A549 treated with CpdA at 1 μM for 4 hours (cell line): ENCODE measurements at places on chromosomes 6 and 20. TPM values are rescaled to one million over a fixed set of nuclear protein-coding genes. Genes with fewer than 3 reads are reported as not detected.

The SLC22A16 gene
- not detected in 5 replicates for total RNA-seq

The CABLES2 gene
- 4.5 to 5.9 TPM (median 5.1 TPM) in 5 replicates for total RNA-seq

The STMND1 gene
- not detected in 5 replicates for total RNA-seq

The BMP2 gene
- 0.55 to 1.0 TPM (median 0.68 TPM) in 5 replicates for total RNA-seq

The SH3BGRL2 gene
- total RNA-seq = 0.27 to 0.35 TPM (median 0.31 TPM) in 5 replicates

The CD2AP gene
- total RNA-seq = 14.0 to 20.6 TPM (median 15.7 TPM) in 5 replicates
